ENCODE measurements at places on chromosomes 12 and 14.

- no peak for DNase-seq
Observed at GRCh38 chr12:20109676-20110075, 258.7 kb upstream of the PDE3A start.

DNA sequence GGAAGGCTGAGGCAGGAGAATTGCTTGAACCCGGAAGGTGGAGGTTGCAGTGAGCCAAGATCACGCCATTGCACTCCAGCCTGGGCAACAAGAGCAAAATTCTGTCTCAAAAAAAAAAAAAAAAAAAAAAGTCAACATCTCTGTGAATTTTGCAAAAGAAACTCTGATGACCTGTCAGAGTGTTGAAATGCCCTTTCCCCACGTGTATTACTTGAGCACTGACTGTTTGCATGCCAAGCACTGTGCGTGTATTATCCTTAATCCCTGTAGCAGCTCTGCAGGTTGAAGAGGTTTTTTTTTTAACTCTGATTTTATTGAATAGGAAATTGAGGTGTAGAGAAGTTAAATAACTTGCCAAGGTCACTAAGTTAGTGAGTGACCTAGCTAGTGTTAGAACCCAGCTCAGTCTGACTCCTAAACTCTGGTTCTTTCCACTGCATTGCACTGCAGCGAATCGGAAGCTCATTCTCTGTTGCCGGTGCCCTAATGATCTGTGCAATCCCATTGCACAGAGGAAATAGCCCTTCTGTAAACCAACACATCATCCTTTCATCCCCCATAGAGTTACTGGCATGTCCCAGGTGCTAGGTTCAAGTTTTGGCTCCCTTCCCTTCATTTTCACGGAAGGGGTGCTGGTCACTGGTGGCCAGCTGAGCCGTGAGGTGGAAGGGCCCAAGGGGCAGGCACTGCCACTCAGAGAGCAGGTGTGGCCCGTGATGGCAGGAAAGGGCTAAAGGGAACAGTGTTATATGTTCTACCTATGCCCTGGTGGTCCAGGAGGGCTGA is 122.3 kb downstream of the EML1 start:
- no peak for DNase-seq

GRCh38 chr14:49966971-49967630 is 74.2 kb downstream of the ARF6 start:
- DNase-seq = no peak

DNA sequence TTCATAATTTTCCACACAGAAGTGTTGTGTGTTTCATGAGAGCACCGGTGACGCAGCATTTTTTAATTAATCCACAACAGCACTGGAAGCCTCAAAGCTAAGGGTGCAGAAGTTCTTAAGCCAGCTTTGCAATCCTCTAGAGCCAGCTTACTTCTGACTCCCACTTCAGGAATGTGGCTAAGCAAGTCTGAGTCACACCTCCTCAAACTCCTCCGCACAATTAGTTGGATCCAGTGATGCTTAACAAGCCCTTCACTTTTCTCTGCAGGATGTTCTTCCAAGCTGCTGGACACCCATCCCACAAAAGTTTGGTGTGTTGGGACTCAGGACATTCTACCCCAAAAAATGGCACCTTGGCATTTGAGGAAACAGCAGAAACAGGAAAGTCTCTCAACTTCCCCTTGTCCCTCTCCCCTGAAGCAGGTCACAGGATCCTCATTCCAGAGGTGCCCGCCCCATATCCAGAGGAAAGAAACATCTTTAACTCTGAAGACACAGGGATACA is 210.0 kb downstream of the PPM1H start:
- no peak for DNase-seq

GRCh38 chr14:104632781-104633180 is 28.2 kb upstream of the TMEM179 start:
- no peak for DNase-seq

- DNase-seq = peak; percentile 41
Observed at GRCh38 chr14:51776102-51776894, 84.1 kb upstream of the GNG2 start.

GRCh38 chr12:49349266-49349665 is 2.6 kb downstream of the DNAJC22 start:
- DNase-seq = no peak

- no peak for DNase-seq
Observed at GRCh38 chr14:63288853-63289252, 29.9 kb downstream of the GPHB5 start.

GRCh38 chr12:77600468-77600843 is 230.2 kb upstream of the NAV3 start:
- no peak for DNase-seq

- DNase-seq = peak; percentile 34
Observed at GRCh38 chr12:57772429-57773322, at the start of gene EEF1AKMT3. Gene EEF1AKMT3 (plus strand): TSS chr12:57772614. CDS start chr12:57772725, 111 bp downstream.

DNA sequence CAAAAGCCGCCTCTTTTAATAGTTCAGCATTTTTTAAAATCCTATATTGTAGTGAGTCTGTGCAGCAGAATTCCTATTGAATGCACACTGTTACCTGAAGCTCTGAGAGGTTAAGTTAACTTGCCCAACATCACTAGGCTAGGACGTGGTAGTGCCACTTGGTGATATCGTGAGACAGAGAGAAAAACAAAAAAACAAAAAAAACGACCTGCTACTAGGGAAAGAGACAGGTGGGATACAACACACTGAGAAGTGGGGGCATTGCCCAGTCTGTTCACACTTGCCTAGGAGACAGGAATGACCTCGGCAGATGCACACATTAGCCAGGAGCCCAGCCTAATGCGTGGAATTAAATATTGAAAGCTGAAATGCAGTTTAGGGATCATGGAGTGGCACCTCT is 129.7 kb upstream of the CCND2 start:
- DNase-seq = no peak

DNA sequence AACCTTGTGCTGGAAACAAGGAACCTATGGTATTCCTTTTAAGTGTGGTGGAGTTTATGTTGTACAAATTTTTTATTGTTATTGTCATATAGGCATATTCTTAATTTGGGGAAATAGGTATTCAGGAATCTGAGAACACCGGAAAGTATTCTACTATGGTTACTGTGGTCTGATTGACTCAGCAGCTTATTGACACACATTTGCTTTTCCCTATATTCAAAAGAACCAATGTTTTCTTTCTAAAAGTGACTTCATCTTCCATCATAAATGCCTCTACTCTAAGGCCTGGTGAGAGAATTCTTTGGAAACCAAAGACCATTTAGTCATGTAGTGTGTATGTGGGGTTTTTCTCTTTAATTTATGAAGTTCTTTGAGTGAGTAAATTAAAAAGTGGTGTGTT is 474.8 kb downstream of the TMTC2 start:
- DNase-seq = no peak

Data from T-helper 2 cell (primary cell).